ENCODE measurements at places on chromosomes 12 and 14. TPM values are rescaled to one million over a fixed set of nuclear protein-coding genes. Genes with fewer than 3 reads are reported as not detected.

DNA sequence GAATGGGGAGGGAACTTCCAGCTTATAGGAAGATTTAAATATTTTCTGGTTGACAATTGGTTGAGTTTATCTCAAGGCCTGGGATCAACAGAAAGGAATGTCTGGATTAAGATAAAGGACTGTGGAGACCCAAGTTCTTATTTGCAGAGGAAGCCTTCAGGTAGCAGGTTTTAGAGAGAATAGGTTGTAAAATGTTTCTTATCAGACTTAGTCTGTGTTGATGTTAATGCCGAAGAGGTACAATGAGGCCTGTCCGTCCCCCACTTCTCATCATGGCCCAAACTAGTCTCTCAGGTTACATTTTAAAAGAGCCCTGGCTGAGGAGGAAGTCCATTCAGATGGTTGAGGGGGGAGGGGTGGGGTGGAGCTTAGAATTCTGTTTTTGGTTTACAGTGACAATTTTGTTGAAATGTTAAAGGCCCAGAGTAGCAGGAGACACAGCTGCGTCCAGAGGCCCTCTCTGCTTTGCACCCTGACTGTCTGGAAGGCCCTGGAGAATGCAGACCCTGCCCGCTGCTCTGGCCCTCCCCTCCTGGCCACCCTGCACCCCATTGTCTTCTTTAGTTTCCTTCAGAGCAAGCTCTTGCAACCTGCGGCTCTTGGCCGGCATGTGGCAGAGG lies 672.5 kb upstream of the TMEM132C start:
- no peak overlapping the region for H3K4me3 ChIP-seq
- no peaks in the 10 kb centered on the region for H3K36me3 ChIP-seq
- DNase-seq = no peak
- no peaks in the 10 kb centered on the region for H3K27me3 ChIP-seq
- no peaks in the 10 kb centered on the region for H3K4me1 ChIP-seq

DNA sequence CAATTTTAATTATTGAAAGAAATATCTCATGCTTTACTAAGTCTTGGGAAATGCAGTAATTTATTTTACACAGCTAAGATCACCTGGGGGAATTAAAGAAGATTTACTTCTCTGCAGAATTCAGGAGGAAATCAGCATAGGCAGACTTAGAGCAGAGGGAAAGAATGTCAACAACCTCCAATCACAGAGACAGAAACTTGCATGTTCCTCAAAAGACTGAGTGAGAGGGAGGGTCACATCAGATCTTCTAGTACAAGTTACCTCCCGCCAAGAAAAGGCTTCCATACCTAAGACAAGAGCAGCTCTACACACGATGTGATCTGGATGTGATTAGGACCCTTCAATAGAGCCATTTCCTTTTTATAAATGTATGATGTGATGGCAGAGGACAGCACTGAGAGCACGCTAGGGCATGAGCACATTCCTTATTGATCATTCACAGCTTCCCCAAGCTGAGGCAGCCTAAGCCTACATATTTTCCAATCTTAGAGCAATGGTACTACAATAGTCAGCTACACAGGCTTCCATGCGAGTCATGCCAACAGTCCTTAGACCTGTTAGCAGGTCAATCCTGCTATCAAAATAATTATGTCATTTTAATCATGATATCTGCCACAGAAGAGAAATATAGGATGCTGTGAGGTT lies 403.3 kb downstream of the ETNK1 start:
- no peaks in the 10 kb centered on the region for H3K36me3 ChIP-seq
- no peaks in the 10 kb centered on the region for H3K4me1 ChIP-seq
- DNase-seq = no peak
- no peaks in the 10 kb centered on the region for H3K27me3 ChIP-seq
- H3K27ac ChIP-seq = no peak overlapping the region

- no peaks in the 10 kb centered on the region for H3K27me3 ChIP-seq
- H3K4me3 ChIP-seq = no peak overlapping the region
- H3K27ac ChIP-seq = peak overlapping the region; percentile 92
- peaks cover 19% of the 10 kb centered on the region for H3K36me3 ChIP-seq
These were observed 3.5 kb upstream of the ACACB start for GRCh38 chr12:109112720-109113465.

DNA sequence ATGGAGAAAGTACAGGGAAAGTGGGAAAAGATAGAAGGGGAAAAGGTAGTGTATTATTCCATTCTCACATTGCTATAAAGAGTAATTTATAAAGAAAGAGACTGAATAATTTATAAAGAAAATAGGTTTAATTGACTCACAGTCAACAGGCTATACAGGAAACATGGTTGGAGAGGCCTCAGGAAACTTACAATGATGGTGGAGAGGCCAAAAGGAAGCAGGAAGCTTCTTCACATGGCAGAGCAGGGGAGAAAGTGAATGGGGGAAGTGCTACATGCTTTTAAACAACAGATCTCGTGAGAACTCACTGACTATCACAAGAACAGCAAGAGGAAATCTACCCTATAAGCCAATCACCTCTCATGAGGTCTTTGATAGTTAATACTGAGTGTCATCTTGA lies 725.0 kb upstream of the FLRT2 start:
- DNase-seq = no peak
- H3K27me3 ChIP-seq = no peaks in the 10 kb centered on the region
- H3K4me3 ChIP-seq = no peak overlapping the region
- no peaks in the 10 kb centered on the region for H3K36me3 ChIP-seq
- H3K4me1 ChIP-seq = no peaks in the 10 kb centered on the region
- H3K27ac ChIP-seq = no peak overlapping the region

GRCh38 chr12:103783744-103784664 lies 57.0 kb downstream of the NT5DC3 start:
- peaks cover 11% of the 10 kb centered on the region for H3K4me1 ChIP-seq
- H3K27ac ChIP-seq = peak overlapping the region; percentile 21
- no peaks in the 10 kb centered on the region for H3K27me3 ChIP-seq
- H3K36me3 ChIP-seq = peaks cover 12% of the 10 kb centered on the region
- no peak for DNase-seq

DNA sequence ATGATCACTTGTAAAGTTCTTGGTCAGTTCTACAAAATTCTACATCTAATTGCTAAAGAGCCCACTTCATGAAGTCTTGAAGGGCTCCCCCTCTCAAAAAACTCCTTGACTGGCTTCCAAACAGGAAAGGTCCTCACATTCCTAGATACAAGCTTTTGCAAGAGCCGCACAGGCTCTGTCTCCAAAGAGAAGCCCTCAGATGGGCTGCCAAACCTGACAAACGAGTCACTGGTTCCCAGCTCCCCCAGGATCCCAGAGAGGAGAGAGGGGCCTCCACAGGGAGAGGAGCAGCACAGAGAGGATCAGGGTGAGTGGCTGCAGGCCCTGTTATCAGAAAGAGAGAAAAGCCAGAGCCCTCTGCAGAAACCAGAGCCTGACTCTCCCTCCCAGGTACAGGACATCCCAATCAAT lies 5.8 kb downstream of the NID2 start:
- no peaks in the 10 kb centered on the region for H3K27me3 ChIP-seq
- peak; percentile 63 for DNase-seq
- H3K4me3 ChIP-seq = no peak overlapping the region
- no peak overlapping the region for H3K27ac ChIP-seq
- H3K36me3 ChIP-seq = no peaks in the 10 kb centered on the region

- no peaks in the 10 kb centered on the region for H3K4me1 ChIP-seq
- no peaks in the 10 kb centered on the region for H3K36me3 ChIP-seq
- no peak for DNase-seq
- H3K27ac ChIP-seq = no peak overlapping the region
- no peaks in the 10 kb centered on the region for H3K27me3 ChIP-seq
These were observed 827.6 kb downstream of the SLC6A15 start for GRCh38 chr12:84085046-84085445.

DNA sequence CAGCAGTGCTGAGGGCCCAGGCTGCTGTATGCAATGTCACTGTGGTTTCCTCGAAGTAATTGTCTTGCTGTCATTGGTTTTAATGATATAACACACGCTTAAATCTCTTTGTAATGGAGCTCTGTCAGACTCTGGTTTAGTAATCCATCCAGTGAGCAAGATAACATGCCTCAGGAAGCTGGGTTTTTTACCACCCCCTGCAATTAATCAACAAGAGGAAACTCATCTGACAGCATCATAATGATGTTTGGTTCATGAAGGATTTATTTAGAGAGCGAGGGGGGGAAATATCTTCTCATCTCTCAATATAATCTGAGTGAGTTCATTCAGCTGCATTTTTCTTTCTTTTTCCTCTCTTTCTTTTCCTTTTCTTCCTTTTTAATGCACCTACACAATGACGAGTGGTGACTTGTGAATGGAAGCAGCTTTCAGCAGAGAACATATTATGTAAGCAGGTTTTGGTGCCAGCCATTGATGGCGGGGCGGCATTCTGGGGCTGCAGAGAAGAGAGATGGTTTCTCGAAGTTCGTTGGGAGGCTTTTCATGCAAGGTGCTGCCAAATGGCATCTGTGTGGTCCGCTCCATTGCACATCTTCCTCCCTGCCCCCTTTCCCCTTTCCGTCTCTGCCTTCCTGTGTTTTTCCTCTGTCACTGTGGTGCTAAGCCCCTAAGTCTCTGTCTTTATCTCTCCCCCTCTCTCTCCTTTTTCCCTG lies 6.7 kb downstream of the RPH3A start:
- H3K27me3 ChIP-seq = peaks cover 5% of the 10 kb centered on the region
- no peaks in the 10 kb centered on the region for H3K36me3 ChIP-seq
- DNase-seq = no peak
- no peak overlapping the region for H3K4me3 ChIP-seq
- H3K4me1 ChIP-seq = no peaks in the 10 kb centered on the region

GRCh38 chr12:54941659-54942058 lies 42.9 kb downstream of the TESPA1 start:
- no peak for DNase-seq
- no peak overlapping the region for H3K27ac ChIP-seq
- H3K4me1 ChIP-seq = no peaks in the 10 kb centered on the region
- no peak overlapping the region for H3K4me3 ChIP-seq

DNA sequence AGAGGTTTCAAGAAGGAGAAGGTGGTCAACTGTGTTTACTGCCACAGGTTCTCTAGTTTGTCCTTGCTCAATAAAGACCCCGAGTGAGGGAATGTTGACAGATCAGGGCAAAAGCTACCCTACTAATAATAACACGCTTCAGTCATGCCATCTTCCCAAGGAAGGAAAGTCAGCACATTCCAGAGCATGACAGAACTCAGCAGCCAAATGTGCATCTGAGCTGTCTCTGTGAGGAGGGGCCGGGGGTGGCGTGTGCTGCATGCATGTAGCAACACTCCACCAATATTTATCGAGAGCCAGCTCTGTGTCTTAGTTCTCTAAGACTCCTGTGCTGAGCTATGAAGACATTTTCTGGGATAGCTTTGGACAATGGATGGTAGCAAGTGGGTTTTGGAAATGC lies 260.4 kb downstream of the DPF3 start:
- no peaks in the 10 kb centered on the region for H3K27me3 ChIP-seq
- H3K4me1 ChIP-seq = no peaks in the 10 kb centered on the region
- DNase-seq = no peak
- H3K4me3 ChIP-seq = no peak overlapping the region
- H3K27ac ChIP-seq = no peak overlapping the region
- H3K36me3 ChIP-seq = no peaks in the 10 kb centered on the region

DNA sequence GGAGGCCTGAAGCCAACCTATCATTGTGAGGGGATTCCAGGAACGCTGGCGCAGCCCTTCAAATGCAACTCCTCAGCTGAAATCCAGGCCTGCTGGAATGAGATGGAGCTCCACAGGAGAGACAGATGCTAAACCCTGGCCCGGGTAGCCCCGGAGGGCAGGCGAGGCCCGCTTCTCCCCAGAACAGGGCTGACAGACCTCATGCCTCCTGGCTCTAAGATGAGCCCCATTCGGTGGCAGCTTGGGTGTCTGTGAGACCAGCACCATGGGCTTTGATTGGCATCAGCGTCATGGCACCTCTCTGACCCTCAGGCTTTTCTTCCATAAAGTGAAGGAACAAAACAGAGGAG lies 382.2 kb downstream of the BCL11B start:
- H3K27ac ChIP-seq = no peak overlapping the region
- DNase-seq = no peak
- H3K4me3 ChIP-seq = no peak overlapping the region
- H3K36me3 ChIP-seq = no peaks in the 10 kb centered on the region

GRCh38 chr12:13744561-13744960 lies 236.8 kb downstream of the GRIN2B start:
- no peaks in the 10 kb centered on the region for H3K4me1 ChIP-seq
- H3K4me3 ChIP-seq = no peak overlapping the region
- H3K36me3 ChIP-seq = no peaks in the 10 kb centered on the region
- no peaks in the 10 kb centered on the region for H3K27me3 ChIP-seq
- no peak for DNase-seq

DNA sequence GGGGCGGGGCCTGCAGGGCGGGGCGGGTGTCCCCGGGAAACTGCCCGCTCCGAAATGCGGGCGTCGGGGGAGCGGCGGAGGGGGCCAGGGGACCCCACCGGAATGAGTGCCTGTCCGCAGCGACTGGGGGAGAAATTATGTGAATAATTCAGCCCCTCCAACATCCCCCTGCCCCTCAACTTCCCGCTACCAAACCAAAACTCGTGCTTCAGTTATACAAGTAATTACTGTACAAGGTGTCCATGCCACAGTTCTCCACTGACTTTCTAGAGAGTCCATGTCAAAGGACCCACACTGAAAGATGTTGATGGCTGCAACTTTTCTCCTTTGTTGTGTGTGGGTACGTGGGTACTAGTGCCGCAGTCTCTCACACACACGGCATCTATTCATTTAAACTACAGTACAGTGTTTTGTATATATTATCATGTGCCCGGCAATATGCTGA lies 414 bp upstream of the CDK17 start:
- H3K27me3 ChIP-seq = no peaks in the 10 kb centered on the region
- peak overlapping the region; percentile 92 for H3K4me3 ChIP-seq
- H3K4me1 ChIP-seq = peaks cover 28% of the 10 kb centered on the region

DNA sequence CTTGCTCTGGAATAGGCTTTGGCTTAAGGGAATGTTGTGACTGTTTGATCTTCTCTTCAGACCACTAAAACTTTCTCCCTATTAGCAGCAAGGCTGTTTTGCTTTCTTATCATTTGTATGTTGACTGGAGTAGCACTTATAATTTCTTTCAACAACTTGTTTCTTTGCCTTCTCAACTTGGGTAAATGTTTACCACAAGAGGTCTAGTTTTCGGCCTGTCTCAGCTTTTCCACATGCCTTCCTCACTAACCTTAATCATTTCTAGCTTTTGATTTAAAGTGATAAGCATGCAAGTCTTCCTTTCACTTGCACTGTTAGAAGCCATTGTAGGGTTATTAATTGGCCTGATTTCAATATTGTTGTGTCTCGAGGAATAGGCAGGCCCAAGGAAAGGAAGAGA lies 126.7 kb upstream of the AEBP2 start:
- H3K36me3 ChIP-seq = no peaks in the 10 kb centered on the region
- no peaks in the 10 kb centered on the region for H3K27me3 ChIP-seq
- no peak for DNase-seq
- H3K27ac ChIP-seq = no peak overlapping the region
- no peak overlapping the region for H3K4me3 ChIP-seq
- peaks cover 7% of the 10 kb centered on the region for H3K4me1 ChIP-seq

Gene ASB2
- 2.2 TPM for polyA plus RNA-seq

Gene ZFP36L1
- 70.4 TPM for polyA plus RNA-seq

Gene PLEKHD1
- polyA plus RNA-seq = 0.15 TPM

Gene CYP27B1
- 0.73 TPM for polyA plus RNA-seq

Gene KRT6C
- polyA plus RNA-seq = not detected

Gene ADAMTS20
- not detected for polyA plus RNA-seq
